SJSA1 (cell line): ENCODE measurements at places on chromosomes 4 and X.

DNA sequence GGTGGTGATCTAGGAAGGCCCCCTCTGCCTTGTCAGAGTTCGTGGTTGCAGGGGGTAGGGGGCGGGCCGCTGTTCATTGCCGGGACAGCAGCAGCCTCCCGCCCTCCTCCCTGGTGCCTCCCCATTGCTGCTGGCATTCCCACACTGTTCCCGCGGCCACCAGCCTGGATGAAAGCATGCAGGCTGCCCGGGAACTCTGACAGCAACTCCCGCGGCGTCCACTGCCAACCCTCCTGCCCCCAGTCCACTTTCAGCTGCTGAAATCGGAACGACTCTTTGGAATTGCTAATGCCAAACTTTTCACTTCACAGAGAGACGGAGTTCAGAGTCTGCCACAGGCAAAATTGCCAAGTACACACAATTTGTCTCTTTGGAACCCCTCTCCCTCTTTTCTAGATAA lies 121.9 kb downstream of the BEND2 start:
- no peak for DNase-seq

- peak; percentile 33 for DNase-seq
These were observed 396.4 kb upstream of the TRAM1L1 start for GRCh38 chr4:117481742-117482141.

GRCh38 chr4:6188687-6189305 lies 11.6 kb downstream of the JAKMIP1 start:
- DNase-seq = no peak

- peak; percentile 49 for DNase-seq
These were observed 6.0 kb upstream of the PDLIM3 start for GRCh38 chr4:185541251-185541727.

DNA sequence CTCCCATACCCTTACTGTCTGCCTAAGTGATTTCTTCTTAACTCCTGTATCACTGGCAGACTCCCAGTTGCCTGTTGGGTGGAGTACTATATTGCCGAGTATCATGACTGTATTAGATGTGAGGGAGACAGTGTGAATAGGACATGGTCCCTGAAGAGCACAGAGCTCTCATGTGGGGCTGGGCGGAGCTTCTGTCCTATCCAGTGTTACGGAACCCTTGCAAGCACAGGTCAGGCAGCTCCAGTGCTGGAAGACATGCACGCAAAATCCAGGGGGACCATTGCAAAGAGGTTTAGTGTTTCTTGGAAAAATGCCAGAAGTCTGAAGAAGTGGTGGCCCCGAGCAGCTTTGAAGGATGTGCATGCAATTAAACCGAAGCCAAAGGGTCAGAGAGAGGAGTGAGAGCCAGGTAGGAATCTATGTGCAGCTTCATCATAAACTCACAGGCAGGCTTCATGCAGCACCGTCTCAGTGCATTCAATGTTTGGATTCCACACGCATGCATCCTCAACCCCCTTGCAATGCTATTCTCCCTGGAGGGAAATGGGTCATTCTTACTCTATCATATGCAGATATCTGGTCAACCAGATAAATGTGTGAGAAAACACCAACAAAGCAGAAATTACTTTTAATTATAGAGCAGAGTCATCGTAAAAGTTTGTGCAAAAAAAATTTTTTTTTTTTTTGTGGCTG lies 49.7 kb upstream of the DHRSX start:
- no peak for DNase-seq

DNA sequence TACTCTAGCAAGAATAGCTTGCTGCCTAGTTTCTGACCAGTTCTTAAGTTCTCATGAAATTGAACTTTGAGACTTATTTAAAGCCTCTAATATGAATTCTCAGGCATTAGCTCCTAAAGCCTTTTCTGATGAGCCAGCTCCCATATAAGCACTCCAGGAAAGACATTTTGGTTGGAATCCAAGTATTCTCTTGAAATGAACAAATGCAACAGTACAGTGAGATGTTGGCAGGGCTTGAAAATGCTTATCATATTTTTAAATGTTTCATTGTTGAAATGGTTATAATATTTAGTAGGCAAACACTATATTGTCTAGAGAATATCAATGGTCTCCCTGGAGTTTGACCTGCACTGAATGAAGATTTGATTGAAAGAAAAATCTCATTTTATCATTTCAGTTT lies 240.3 kb downstream of the ANK2 start:
- no peak for DNase-seq

DNA sequence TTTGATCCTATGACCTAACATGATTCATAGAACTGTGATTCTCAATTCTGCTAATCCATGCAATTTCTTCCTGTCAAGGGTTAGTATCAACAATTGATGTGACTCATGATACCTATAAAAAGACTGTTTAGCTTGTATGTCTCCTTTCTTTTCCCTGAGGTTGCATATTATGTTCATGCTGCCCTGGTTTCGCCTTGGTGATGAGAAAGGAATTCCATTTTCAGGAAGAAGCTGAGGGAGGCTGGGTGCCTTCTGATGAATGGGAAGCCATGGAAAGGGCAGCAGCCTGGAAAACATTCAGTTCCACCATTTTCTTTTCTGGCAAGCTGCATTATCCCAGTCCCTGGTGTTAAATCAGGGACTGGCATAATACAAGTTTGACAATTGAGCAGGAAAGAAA lies 976.5 kb downstream of the RPA4 start:
- no peak for DNase-seq

GRCh38 chr4:3294401-3295241 lies 1.8 kb downstream of the RGS12 start:
- DNase-seq = peak; percentile 16

DNA sequence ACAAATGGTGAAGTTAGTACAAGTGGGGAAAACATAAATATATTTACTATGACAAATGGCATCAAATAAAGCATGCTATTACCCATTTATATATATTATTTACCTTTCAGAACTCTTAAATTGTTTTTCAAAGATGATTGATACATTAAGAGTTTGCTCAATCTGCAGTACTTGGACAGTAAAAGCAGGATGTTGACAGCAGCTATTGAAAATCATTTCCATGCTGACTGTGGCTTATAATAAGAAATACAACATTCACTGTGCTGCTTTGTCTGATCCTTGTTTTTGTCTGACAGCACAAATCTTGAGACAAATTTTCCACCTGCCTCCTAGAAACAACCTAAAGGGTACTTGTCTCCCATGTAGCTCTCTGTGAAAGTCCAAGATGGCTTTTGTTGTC lies 134.1 kb upstream of the FAT1 start:
- DNase-seq = no peak
